ENCODE measurements at places on chromosomes 4 and X.

DNA sequence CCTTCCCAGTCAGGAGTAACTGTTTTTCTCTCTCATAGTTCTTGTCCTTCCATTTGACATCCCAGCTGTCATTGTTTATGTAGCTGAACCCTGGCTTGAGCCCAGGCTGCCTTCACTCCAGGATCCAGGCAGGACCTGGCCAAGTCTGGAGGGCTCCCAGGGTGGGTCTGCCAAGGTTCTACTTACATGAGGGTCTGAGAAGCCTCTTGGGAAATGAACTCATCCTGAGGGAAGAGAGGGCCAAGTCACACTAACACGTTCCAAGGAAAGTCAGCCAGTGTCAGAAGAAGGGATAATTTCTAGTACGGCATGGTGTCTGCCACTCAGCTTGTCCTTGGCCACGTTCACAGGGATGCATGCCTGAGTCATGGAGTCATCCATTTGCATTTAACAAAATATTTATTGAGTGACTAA lies 54.8 kb upstream of the SRD5A3 start:
- no peak for DNase-seq

DNA sequence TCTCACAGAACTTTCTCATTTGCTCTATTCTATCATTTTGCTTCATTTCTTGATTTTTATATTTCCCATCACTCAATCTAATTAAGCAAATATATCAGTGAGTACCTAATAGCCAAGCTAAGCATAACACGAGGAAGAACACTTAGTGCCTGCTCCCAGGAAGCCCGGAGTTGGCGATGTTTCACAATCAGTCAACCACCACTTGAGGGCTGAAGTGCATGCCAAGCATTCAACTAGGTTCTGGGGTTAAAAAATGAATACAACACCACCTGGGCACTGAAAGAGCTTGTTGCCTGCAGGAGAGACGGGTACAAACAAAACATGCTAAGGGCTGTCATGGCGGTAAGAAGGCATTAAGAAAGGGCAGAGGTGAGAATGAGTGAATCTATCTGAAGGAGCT lies 47.5 kb downstream of the UCHL1 start:
- no peak for DNase-seq

GRCh38 chr4:46844325-46844917 lies 64.6 kb downstream of the COX7B2 start:
- peak; percentile 48 for DNase-seq

DNA sequence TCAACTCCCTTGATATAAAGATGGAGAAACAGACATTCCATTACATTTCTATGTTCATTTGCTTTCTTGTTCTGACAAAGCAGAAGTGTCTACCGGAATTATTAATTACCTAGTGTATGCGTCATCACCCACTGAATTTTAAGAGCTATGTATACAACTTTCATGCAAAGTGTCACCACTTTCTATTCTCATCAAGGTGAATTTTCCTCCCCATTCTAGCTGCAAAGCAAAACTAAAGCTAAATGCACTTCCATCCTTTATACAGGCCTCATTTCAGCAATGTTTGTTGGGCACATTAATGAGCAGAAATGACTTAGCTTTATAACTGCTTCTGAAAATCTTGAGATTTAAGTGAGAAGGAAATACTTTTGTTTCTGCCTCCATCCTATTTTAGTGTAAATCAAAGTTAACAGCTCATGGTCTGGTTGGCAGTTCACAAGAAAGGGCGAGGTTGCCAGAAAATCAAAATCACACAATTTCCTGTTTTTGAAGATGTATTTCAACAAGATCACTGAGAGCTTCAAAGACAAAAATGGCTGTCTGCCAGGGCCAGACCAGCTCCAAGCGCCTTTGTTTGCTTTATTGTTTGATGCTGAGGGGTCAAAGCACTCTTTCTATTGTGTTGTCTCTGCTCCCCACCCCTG lies 7.2 kb upstream of the FAM9C start:
- peak; percentile 29 for DNase-seq

- no peak for DNase-seq
These were observed 434.0 kb downstream of the FAM133A start for GRCh38 chrX:94107981-94108380.

GRCh38 chr4:52157641-52158316 lies 106.7 kb downstream of the SPATA18 start:
- DNase-seq, result peak; percentile 10

- no peak for DNase-seq
These were observed 16.9 kb upstream of the MED28 start for GRCh38 chr4:17597517-17597916.

DNA sequence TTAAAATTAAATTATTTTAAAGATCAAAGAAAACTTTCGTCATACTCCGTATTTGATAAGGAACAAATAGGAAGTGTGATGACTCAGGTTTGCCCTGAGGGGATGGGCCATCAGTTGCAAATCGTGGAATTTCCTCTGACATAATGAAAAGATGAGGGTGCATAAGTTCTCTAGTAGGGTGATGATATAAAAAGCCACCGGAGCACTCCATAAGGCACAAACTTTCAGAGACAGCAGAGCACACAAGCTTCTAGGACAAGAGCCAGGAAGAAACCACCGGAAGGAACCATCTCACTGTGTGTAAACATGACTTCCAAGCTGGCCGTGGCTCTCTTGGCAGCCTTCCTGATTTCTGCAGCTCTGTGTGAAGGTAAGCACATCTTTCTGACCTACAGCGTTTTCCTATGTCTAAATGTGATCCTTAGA lies at the start of gene CXCL8:
TSS of gene CXCL8 (plus strand) at position 217 of the 426 bp plus-strand sequence. CDS start at position 307, 90 bp downstream.
- peak; percentile 97 for DNase-seq

GRCh38 chr4:87717276-87718031 lies 67.4 kb downstream of the DMP1 start:
- peak; percentile 30 for DNase-seq

- DNase-seq, result no peak
These were observed 90.0 kb upstream of the GATB start for GRCh38 chr4:151850791-151851213.

DNA sequence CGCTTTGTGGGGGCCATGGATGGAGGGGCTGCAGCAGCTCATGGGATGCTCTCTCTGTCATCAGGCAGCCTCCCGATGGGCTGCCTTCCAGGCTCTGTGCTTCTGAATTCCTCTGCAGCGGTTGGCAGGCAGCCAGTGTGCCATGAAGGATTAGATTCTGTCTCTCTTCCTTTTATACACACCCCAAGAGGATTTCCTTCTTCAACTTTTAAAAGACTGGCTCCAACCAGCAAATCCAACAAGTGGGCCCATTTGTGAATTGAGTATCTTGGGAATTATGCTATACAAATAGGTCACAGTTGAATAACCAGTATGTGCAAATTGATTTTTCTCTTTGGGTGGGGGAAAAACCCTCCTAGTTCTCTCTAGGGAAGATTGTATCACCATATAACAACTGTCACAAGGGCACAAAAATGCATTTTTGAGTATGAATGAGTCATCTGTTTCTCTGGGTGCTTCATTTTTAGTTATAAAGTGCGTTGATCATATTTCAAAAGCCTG lies 96.8 kb upstream of the FAT1 start:
- no peak for DNase-seq

GRCh38 chr4:94965852-94966251 lies 208.1 kb downstream of the BMPR1B start:
- no peak for DNase-seq

- no peak for DNase-seq
These were observed 16.7 kb upstream of the GBA3 start for GRCh38 chr4:22676063-22676462.

DNA sequence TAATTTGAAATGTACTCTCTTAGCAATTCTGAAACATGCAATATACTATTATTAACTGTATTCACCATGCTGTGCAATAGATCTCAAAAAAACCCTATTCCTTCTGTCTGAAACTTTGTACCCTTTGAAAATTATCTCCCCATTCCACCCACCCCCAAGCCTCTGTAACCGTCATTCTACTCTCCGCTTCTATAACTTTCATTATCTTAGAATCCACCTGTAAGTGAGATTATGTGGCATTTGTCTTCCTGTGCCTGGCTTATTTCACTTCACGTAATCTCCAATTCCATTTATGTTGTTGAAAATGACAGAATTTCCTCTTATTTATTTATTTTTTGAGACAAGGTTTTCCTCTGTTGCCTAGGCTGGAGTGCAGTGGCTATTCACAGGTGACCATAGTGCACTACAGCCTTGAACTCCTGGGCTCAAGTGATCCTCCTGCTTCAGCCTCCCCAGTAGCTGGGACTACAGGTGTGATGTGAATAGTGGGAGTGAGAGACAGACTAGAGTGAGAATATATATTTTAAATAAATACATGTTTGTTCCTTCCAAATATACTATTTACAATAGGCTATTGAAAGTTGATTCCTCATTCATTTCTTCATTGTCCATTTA lies 30.5 kb downstream of the VSIG4 start:
- DNase-seq, result no peak

- no peak for DNase-seq
These were observed 118.9 kb upstream of the PCDH7 start for GRCh38 chr4:30601070-30601865.

DNA sequence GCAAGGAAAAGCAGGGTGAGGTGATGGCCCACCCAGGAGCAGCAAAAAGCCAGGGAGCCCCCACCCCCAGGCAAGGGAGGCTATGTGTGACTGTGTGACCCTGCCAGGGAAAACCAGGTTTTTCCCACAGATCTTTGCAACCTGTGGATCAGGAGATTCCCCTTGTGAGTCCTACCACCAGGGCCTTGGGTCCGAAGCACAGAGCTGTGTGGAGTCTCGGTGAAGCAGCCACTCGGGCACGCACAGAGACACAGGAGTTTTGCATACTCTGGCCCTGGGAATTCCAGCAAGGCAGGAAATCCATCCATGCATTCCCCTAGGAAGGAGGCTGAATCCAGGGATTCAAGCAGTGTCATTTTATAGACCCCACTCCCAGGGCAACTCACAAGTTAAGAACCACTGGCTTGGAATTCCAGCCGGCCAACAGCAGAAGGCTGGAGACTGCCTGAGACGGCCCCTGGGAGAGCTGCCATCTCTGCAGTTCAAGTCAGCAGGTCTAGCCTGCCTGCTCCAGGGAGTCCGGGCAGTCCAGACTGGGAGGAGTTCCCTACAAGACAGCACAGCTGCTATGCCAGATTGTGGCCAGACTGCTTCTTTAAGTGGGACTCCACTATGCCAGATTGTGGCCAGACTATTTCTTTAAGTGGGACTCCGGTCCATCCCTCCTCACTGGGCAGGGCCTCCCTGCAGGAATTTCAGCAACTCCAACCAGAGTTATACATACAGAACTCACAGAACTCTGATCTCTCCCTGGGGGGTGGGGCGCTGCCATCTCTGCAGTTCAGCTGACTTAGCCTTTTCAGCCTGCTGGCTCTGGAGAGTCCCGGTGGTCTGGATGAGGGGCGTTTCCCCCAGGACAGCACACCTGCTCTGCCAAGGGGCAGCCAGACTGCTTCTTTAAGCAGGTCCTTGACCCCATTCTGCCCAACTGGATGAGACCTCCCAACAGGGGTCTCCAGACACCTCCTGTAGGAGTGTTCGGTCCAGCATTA lies 85.1 kb upstream of the ADAD1 start:
- no peak for DNase-seq

DNA sequence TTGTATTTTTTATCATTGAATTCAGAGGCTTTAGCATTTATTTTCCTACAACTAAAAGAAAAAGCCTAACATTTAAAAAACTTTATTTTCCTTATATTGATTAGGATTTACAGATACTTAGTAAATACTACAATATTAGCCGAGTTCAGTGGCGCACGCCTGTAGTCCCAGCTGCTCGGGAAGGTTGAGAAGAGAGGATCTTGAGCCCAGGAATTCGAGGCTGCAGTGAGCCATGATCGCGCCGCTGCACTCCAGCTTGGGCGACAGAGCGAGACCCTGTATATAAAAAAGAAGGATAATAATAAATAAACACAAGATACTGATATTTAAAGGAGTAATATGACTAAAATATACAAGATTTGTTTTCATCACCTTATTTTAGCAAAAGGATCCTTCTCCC lies 681 bp upstream of the UPF3B start:
- no peak for DNase-seq

DNA sequence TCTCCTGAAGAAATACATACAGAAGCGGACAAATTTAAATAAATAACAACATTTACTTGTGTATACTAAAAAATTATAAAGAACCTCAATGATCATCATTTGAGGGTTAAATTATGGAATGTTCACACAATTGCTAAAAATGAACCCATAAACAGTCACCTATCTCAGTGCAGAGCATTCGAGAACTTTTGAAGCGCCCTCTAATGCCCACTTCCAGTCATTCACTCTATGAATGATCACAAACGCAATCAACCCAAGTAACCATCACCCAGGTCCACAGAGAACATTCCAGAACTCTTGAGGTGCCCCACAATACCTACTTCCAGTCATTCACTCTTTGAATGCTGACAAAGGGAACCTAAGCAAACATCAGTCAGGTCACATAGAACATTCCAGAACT lies 103.5 kb upstream of the PLAC1 start:
- no peak for DNase-seq

- no peak for DNase-seq
These were observed 297.0 kb upstream of the PUDP start for GRCh38 chrX:7444967-7445366.

DNA sequence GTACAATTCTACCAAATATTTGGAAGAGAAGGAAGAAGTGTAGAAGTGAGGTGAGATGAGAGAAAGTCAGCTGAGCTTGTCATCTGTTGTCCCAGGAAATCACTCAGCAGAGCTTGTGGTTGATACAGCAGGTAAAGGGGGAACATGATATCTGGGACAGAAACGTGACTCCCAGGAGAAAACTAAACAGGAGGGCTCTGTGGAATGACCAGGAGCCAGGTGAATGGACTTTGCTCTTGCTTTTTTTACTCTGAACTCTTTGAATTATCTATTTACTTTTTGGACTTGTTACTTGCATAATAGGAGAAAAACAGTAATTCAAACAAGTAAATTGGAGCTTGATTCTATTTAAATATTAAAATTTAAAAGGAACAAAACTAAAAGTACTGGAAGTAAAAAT lies 555.6 kb upstream of the FRG1 start:
- DNase-seq, result no peak

GRCh38 chr4:2787230-2788100 lies 5.4 kb upstream of the SH3BP2 start:
- DNase-seq, result no peak

DNA sequence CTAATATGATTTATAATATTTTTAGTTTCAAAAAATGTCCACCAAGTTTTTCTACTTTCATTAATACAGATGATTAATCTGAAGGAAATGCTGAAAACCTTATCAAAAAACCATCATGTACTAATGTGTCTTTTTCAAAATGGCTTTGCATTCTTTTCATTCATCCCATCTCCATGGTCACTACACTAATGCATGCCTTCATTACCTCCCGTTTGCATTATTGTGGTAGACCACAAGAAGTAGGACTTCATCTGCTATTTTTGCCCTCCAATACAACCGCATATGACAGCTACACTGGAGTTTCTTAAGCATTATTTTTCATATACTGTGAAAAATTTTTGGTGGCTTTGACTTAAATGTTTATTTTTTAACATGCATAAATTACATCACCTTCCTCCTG lies 37.9 kb upstream of the FSTL5 start:
- no peak for DNase-seq

- no peak for DNase-seq
These were observed 2.3 kb upstream of the MSX1 start for GRCh38 chr4:4857001-4857808.

GRCh38 chr4:141469392-141469791 lies 167.0 kb upstream of the IL15 start:
- DNase-seq, result no peak
